Thyroid gland (tissue), 4 donors: ENCODE measurements at places on chromosomes 5 and 9. TPM values are rescaled to one million over a fixed set of nuclear protein-coding genes. Genes with fewer than 3 reads are reported as not detected.

The ZMYND19 gene
- total RNA-seq = 9.2 TPM

DNA sequence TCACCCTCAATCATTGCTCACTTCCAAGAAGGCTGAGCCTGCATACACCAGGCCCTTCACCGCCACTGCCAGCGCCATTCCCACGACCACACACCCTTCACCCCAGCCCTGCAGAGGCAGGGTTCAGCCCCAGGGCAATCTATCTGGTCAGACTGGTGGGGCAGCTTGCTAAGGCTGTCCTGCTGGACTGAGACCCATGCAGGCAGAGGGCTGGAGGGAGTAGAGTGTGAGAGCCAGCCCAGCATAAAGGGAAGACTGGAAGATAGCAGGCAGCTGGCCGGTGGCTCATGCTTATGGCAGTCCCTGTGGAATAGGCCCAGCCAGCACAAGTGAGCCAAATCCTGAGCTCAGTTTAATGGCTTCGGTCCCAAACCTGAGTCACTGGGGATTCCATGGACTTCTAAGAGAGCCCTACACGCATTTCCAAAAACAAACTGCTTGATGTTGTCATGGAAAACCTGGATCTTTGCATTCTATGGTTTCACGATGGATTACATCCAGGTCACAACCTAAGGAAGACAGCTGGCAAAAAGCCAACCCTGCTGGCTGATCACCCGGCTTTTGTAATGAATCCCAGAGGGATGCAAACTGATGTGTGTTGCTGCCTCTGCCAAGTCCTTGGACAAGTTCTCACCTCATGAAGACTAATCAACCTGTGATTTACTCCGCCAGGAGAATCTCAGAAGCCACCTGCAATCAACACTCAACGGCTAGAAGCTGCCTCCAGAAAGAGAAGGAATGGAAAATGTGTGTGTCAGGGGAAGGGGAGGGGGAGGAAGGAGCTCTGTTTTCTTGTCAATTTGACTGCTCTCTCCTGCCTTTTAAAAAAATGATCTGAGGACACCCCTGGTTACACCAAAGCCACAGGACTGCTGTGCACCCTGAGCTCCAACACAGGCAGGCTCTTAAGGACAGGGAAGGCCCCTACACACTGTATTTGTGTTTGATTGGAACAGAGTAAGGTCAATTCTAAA, 143.6 kb downstream of the LHFPL2 start:
- peak; percentile 73 for DNase-seq

The G3BP1 gene
- total RNA-seq = 124 TPM

- DNase-seq = peak; percentile 90
Measured at GRCh38 chr9:128192601-128193371, 1.4 kb upstream of the CIZ1 start.

DNA sequence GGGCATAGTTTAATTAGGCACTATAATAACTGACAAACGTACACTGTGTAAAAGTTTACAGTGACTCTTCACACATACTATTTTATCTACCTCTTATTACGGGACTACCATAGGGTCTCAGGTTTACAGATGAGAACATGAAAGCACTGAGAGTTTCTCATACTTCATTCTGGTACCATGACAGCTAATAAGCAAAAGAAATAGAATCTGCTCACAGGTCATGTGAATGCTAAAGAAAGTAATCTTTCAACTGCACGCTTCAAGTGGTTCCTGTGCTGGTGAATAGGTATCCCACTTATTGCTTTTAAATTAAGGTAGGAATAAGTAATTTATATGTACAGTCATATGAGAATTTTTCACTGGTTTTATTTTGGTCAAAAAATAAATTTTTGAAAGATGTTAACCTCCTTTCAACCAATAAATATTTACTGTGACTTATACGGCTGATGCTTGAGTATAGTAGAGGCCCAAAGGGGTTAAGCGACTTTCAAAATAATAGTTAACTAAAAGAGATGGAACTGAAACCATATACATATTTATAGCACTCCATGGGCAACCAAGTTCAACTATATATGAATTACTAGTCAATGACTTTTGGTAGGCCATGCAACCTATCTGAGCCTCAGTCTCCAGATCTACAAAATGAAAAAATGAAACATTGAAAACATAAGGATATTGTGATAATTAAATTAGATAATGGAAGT, 8.1 kb downstream of the CDKN2A start:
- no peak for DNase-seq

The RMRP gene
- 7,060 TPM for total RNA-seq

The SAXO1 gene
- total RNA-seq = not detected

GRCh38 chr5:11443831-11444230, 460.4 kb downstream of the CTNND2 start:
- no peak for DNase-seq

- no peak for DNase-seq
Measured at GRCh38 chr5:35898952-35899660, 39.3 kb downstream of the CAPSL start.

GRCh38 chr5:108481355-108481931, 99.5 kb upstream of the FBXL17 start:
- peak; percentile 1 for DNase-seq

- DNase-seq = no peak
Measured at GRCh38 chr5:153816870-153817269, 221.8 kb downstream of the FAM114A2 start.

- DNase-seq = peak; percentile 38
Measured at GRCh38 chr9:75185585-75186170, 97.4 kb downstream of the OSTF1 start.

- DNase-seq = peak; percentile 73
Measured at GRCh38 chr9:109253637-109254284, 67.1 kb downstream of the EPB41L4B start.

DNA sequence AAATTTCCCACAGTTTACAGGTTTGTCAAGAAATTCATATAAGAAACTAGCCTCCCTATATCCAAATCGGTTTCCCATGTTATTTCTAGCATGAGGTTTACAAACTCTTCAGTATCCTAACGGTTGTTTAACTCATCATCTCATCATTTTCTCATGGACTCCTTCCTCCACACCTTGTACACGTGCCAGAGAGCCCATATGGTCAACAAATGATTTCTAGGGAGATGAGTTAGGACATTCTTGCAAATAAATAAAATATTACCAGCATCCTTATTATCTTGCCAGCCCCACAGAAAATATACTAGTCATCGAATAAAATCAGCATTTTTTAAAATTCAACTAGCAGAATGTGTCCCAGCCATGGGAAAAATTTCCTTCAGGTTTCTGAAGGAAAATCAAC, 285.2 kb downstream of the EBF1 start:
- DNase-seq = no peak

GRCh38 chr5:40649463-40650030, 30.2 kb upstream of the PTGER4 start:
- no peak for DNase-seq

DNA sequence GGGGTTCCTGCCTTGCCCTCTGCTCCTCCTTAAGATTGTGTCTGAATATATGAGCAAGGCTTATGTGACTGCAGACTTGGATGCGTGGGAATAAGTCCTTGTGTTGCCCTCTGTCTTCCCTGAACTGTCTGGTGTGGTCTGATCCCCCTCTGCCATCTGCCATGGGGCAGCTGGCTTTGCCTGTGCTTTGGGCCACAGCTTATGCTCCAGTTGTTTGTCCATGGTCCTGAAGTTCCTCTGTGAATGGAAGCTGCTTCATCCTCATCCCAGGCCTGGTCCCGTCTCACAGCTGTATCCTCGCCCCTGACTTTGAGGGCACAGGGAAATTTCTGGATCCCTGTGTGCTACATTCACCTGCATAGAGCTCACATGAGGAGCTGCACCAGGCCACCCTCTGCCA, 14.7 kb downstream of the IL31RA start:
- DNase-seq = no peak
